T-helper 1 cell (primary cell): ENCODE measurements at places on chromosomes 12 and 14.

- peak; percentile 55 for DNase-seq
Observed at GRCh38 chr12:9758119-9758518, 2.6 kb downstream of the CD69 start.

GRCh38 chr14:75311356-75311755 is 32.7 kb downstream of the FOS start:
- DNase-seq, result no peak

- DNase-seq, result no peak
Observed at GRCh38 chr12:76583301-76583700, 23.7 kb upstream of the OSBPL8 start.

DNA sequence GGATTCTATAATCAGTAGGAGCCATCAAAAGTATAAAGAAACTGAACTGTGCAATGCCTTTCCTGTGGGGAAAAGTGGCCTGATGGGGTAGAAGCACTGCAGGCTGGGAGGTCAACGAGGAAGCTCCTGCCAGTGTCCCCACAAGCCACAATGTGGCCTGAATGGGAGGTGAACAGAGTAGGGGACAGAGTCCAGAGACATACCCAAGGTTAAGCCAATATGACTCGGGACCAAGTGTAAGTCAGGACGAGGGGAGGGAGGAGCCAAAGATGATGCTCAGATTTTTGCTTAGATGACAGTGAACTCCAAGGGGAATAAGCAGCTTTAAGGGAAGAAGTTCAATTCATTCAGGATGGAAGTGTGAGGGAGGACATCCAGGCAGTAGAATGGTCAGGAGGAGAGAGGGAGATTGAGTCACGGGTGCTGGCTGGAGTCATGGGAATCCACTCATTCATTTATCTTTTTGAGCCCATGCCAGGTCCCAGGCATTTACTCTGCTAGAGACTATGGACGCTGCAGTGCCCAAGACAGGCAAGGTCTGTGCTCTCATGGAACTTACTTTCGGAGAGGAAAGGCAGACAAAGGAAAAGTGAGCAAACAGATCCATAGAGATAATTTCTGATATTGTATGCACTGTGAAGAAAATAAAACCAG is 29.1 kb downstream of the DPF3 start:
- no peak for DNase-seq

- DNase-seq, result no peak
Observed at GRCh38 chr14:61346221-61346620, 24.8 kb downstream of the PRKCH start.

DNA sequence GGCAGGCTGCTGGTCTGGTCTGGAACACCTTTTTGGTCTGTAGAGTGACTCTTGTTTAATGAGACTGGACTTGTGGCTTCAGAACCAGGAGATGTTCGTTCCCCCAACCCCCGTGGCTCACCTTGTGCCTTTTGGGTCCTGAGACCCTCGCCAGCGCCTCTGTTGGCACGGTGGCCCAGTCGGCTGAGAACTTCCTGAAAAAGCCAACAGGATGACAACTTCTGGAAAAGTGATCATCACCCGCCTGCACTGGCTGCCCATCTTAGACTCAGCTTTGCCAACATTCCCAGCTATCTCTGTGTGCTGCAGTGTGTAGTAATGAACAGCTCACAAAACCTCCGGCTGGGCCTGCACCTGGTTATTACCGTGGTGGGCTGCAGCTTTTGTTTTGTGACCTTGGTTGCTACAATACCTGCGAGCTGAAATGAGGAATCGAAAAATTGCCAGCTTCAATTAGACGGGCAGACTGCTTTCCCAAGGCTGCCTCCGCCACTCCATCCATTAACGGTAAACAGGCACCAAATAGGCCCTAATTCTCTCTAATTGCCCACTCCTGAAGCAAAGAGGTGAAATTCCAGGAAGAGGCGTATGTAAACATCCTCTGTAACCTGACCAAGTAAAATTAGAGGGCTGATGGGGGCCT is 16.0 kb downstream of the MEG3 start:
- no peak for DNase-seq

DNA sequence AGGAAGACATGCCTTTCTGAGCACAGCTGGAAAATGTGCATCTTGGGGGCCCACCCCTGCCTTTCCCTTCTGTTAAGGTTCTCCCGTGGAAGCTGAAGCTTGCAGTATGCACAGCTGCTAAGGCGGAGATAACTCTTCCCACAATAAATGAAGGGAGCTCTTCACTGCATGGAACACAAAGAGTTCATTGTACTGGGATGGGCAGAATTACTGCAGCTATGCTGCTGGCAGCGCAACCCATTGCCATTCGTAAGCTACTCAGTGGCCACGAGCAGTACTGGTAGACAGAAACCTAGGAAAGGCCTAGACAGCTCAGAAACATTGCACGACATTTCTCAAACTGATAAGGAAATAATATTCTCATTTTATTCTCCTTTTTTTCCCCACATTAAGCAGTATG is 310.2 kb downstream of the MDGA2 start:
- no peak for DNase-seq

- no peak for DNase-seq
Observed at GRCh38 chr12:304805-305204, 42.2 kb upstream of the SLC6A13 start.

GRCh38 chr14:62706217-62706616 is 339.0 kb downstream of the KCNH5 start:
- no peak for DNase-seq

DNA sequence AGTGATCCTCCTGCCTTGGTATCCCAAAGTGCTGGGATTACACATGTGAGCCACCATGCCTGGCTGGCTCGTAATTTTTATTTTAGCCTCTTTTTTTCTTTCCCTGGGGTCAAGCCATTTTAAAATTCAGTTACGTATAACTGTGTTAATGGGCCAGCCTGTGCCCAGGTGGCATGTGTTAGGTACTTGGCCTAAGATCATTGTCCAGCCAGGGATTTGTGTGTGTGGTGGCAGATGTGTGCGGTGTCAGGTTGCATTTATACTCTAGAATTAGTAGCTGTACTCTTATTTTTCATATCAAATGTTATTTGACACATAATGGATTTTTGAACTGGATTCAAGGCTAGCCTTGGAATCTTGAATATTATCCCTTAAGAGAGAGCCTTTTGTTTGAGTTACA is 69.3 kb downstream of the FBXO34 start:
- DNase-seq, result no peak

DNA sequence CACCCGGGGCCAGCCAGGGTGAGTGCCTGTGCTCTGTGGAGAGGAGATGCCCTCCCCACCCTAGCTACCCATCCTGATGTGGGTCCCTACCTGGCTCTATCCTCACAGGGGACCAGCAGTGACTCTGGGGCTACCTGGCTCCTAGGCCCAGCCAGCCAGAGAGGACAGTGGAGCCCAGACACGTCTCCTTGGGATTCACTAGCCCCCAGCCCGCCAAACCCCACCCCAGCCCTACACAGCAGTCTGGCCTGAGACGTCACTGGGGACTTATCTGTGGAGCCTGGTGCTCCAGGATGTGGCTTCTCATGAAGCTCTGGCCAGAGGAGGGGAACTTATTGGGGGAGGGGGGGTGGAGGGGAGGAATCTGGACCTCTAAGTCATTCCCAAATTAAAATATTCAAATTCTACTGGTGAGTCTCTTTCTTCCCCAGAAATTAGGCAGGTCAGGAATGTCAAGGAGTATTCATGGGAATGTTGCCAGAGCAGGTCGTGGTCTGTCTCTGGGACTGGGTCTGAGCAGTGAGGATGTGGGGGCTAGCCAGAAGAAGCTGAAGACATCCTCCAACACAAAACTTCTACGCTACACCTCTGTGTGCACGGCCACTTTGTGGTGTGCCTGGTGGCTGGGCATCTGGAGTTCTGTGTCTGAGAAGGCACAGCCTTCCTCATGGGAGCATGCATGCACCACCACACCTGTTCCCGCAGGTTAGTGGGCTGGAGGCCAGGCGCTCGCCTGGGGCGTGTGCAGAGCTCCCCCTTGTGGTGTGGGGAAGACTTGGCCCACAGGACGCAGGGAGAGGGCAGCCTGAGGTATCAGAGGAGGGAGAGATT is 2.7 kb downstream of the CMTM5 start:
- peak; percentile 51 for DNase-seq

DNA sequence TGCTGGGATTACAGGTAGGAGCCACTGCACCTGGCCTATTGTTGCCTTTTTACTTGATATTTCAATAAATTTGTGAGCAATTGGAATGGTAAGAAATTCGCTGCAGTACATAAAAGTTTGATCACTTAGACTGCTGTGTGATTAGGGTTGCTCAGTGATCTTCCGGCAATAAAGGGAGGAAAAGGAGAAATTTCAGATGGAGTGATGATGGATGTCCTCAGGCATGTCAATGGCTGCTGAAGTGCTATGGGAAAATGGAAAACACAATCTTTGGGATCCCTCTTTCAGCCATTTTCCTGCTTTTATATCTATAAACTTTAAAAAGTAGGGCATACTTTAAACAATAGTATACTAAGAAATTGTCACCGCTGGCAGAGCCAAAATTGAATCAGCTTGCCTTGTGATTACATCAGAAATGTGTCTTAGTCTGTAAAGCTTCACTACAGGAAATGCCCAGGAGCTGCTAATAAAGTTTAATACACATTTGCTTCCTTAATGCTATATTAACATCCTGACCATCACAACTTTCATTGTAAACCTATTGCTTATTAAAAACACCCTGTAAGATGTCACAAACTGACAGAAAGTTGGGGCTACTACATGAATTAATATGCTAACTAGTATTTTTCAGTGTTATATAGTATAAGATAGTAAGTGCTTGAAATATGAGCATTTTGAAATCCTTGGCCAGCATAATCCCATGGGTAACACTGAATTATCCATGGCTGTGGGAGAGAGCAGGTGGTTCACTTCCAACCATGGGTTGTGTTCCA is 13.7 kb upstream of the FBXL14 start:
- no peak for DNase-seq

DNA sequence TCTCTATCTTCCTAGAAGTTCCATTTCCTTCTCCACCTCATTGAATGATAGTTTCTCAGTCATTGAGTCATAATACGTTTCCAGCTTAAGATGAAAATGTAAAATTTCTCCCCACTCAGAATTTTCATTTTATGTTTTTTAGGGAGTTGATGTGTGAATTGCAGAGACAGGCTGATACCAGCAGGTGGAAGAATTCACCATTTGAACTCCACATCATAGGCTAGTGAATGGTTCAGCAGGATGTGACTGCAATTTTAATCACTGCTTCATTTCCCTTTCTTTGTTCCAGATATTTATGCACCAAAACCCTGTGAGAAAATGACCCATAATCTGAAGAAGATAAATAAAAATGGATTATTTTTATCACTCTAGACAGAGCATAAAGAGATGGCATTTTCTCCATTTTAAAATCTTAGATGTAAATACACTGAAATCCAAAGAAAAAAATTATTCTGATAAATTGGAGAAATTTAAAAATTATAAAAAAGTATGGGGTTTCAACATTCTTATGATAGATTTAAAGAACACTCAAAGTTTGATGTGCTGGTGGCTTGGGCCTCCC is 10.6 kb upstream of the PYGL start:
- no peak for DNase-seq

DNA sequence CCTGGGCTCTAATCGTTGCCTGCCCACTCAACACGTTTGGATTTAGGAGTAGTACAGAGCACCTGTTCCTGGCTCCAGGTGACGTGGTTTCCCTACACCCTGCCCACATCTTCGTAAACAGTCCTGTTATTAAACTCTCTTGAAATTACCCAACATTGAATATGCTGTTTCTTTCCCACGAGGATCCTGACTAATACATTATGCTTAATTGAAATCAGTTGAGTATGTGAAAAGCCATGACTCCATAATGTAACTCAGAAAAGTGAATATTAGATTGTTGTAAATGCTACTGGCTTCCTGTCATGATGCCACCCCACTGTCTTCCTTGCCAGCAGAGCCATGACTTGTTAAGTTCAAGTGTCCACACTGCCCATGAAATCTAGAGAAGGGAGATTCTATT is 21.6 kb downstream of the AK7 start:
- DNase-seq, result no peak

GRCh38 chr12:24499151-24500146 is 449.5 kb downstream of the BCAT1 start:
- no peak for DNase-seq

GRCh38 chr14:104135904-104136471 is 2.4 kb upstream of the KIF26A start:
- peak; percentile 11 for DNase-seq

DNA sequence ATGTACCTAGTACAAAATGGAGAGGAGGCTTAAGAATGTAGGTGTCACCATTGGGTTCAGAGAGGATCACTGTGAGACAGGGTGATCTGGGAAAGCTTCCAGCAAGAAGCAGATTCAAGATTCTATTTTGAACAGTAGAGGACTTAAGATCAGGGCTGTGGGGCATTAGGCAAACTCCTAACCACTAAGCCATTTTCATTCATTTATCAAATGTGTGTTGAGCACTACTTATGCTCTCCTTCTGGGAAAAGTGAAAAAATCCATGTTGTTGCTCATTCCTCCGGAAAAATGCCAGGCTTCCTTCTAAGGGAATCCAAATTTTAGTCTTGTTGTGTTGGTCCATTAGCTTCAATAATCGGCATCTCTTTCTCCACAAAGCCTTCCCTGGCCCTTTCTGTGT is 163.4 kb downstream of the NUAK1 start:
- no peak for DNase-seq

DNA sequence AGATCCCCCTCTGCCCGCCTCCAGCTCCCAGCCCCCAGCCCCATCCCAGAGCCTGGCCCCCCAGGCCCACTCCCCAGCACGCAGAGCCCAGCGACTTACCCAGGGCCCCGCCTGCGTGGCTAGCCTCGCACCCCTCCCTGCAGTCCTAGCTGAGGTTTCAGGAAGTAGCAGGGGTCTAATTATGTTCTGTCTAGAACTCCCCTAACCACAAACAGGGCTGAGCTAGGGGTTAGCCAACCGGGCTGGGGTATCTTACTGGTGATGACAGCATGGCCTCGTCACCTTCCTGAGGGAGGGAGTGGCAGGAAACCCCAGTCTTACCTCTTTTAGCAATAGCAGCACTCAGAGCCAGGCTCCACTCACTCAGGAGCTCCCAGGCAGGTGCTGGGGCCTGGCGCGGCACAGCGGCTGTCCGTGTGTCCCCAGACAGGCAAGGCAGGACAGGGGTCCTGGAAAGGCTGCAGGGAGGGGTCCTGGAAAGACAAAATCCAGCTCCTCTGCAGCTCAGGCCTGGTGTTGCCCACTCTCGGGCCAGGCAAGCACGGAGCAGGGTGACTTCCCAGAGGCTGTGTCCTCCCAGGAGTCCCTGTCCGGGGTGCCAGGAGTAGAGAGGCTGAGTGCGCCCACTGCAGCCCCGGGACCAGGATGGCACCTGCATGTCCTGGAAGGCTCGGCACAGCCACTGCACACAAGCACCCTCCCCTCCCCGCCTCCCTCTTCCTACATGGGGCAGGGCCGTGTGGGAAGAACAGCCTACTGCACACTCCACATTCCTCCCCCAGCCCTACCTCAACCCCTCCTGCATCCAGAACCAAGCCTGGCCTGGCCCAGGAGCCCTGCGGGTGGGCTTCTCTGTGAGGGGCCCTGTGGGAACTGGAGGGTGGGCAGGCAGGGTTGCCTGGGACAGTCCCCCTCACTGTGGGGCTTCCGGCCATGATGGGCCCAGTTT is at the start of gene GPR132:
Gene GPR132 (minus strand): TSS at position 151 of the 949 bp plus-strand sequence. CDS start 10,010 bp downstream, outside the sequence.
- peak; percentile 93 for DNase-seq
